ENCODE measurements at places on chromosomes 12 and 14.

GRCh38 chr12:93358821-93359220, 18.9 kb upstream of the NUDT4 start:
- no peak for DNase-seq

- no peak for DNase-seq
Measured at GRCh38 chr12:106445959-106446358, 88.4 kb downstream of the POLR3B start.

GRCh38 chr12:67651132-67651695, 2.7 kb downstream of the DYRK2 start:
- peak; percentile 49 for DNase-seq

- DNase-seq = no peak
Measured at GRCh38 chr12:96501133-96501761, 11.9 kb downstream of the CFAP54 start.

All from fibroblast of the conjunctiva (primary cell).